ENCODE measurements at places on chromosomes 13 and 19.

DNA sequence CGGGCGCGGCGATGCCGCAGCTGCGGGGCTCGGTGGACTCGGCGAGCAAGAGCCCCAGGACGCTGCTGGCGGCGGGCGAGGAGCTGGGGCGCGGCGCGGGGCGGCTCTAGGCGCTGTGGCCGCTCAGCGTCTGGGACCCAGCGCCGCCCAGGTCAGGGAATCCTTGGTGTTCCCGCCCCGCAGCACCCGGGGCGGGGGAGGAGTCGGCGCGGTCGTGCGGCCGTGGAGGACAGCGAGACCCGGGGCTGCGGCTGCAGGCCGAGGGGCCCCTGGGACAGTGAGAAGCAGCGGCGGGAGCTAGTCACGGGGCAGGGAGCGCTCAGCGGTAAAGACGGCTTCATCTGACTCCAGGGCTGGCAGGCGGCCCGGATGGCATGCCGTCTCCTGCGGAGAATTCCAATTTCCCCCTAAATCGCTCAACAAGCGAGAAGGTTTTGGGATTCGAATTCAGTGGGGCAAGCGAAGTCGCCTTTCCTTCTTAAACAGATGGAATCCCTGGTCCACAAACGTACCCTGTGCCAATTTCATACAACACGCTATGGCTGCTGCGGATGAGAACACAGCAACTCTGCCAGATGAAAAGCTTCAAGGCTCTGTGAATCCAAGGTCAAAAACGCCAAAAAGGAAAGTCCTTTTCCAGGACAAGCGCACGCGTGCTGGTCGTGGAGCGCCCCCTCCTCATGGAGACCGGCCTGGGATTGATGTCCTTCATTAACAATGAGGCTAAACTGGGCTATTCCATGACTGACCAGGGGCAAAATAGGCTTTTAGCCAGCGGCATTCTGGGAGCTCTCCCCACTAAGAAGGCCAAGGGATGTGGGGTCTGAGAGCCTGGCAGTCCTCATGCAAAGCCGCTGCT, 4.2 kb upstream of the ZSCAN4 start:
- no peak for DNase-seq

DNA sequence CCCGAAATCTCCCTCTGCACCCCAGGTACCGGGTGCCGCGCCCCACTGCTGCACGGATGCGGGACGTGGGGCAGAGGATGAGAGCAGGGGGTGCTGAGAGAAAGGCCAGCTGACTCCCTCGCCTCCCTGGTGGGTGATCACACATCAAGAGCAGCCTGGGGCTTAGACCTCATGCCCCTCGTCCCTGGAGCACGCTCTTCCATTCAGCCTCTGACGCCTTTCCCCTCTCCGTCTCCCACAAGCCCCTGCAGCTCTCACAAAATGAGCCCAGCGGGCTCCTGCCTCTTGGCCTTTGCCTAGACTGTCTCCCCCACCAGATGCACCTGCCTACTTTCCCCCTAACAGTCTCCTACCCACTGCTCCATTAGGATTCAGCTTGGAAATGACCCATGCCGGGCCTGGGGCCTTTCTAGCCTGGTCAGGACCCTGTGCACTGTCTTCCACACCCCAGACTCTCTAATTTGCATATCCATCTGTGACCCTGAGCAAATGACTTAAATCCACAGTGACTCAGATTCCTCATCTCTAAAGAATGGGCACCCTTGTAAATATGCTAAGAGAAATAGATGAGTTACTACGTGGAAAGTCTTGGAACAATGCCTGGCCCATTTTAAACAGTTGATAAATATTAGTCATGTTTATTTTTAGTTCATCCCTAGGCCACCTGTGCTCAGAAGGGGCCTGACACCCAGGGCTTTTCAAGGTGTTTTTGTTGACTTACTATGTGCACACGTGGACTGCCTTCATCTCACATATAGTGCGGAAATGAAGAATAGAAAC, 582 bp upstream of the PTPRH start:
- no peak for DNase-seq

DNA sequence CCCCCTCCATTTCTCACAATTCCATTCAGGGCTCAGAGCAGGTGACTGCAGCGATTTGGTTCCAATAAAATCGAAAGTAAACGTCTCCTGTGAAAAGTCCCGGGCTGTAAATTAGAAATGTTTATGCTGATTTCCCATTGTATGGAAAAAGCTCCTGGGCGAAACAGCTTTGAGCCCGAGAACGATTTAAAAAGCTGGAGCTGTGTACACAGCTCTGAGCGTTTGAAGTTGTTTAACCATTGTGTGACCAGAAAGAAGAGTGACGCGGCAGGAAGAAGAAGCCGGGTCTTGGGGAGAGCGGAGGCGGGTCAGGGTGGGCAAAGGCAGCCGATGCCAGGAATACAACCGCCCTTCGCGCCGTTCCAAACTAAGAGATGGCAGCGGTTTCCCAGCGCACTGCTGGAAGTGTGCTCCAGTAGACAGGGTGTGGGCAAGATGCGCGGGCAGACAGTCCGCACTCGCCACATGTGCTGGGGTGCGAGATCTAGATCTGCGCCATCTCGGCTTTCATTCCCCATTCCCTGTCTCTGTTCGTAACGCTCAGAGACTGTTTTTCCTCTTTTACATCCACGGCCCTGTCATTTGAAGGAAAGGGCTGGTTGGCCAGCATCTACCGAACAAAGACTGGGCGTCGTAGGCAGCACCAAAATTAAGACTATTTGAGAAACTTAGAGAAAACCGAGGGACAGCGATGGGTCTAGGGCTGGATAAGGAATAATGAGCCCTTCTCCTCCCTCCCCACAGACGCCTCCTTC, 960 bp upstream of the GSX1 start:
- no peak for DNase-seq

GRCh38 chr13:21075379-21076249, 14.2 kb upstream of the LATS2 start:
- no peak for DNase-seq

DNA sequence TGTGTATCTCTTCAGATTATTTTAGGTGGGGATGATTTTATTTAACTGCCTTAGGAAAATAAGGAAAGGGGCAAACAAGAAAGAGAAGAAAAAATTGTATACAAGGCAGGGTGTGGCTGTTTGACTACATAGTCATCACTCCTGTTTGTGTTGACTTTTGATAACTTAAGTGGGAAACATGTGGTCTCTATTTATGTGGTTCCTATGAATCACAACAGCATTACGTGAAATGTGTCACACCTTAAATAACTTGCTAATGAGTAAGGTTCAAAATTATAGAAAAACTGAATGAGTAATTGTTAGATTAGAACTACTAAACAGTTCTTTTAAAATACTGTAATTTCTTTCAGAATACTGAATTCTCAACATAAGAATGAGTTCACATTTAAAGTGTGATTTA, 69.3 kb downstream of the LMO7 start:
- no peak for DNase-seq

GRCh38 chr19:34273121-34273520, 18.8 kb downstream of the GARRE1 start:
- no peak for DNase-seq

DNA sequence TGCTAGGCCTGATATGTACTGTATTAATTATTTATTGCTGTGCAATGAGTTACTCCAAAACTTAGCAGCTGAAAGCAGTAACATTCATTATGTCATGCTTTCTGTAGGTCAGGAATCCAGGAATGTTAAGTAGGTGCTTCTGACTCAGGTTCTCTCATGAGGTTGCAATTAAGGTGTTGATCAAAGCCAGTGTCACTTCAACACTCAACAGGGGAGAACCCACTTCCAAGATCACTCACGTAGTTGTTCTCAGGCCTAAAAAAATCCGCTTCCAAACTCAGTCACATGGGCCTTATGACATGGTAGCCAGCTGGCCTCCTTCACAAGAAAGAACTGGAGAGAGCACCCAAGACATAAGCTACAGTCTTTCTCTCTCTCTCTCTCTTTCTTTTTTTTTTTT, 211.1 kb upstream of the NBEA start:
- DNase-seq = no peak

DNA sequence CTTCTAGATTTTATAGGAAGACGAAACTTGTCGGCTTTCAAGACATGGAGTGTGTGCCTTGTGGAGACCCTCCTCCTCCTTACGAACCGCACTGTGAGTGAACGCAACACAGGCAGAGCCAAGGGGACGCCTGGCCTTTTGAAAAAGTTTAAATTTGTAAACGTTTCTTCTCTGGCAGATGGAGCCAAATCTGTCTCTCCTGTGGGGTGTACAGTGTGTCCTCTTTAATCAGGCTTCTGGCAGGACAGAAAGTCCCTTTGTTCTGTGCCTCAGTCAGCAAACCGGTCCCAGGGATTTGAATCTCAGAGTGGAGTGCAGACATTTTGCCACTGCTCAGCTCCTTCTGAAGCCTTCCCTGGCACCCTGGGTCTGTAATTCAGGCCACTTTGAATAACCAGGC, 56.5 kb downstream of the TNFRSF19 start:
- DNase-seq = no peak

DNA sequence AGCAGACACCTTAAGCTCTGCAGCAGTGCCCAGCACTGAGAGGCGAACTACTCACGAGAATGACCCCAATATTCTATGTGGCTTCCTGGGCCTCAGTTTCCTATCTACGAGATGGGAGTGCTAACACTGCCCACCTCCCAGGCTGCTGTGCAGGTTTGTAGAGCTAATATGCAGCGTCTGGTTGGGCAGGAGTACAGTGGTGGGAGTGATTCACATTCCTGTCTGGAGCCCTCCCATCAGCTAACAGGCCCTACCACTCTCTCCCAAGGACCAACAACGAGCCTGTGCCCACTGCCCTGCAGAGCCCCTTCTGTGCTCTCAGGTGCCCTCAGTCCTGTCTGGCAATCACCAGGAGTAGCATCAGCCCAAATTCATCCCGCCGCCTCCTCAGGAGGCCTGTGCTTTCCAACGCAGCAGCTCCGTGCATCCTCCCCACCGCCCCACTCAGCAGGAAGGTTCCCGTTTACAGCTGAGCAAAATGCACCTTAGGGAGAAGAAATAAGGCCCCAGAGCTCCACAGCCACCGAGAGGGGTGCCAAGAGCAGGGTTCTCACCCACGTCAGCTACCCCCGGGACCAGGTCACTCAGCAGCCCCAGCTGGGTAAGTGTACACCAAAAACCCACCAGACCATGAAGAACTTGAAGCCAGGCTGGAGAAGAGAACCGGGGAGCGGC, 6.6 kb downstream of the AKT2 start:
- no peak for DNase-seq

- no peak for DNase-seq
Measured at GRCh38 chr19:56993851-56994250, 125.9 kb upstream of the USP29 start.

DNA sequence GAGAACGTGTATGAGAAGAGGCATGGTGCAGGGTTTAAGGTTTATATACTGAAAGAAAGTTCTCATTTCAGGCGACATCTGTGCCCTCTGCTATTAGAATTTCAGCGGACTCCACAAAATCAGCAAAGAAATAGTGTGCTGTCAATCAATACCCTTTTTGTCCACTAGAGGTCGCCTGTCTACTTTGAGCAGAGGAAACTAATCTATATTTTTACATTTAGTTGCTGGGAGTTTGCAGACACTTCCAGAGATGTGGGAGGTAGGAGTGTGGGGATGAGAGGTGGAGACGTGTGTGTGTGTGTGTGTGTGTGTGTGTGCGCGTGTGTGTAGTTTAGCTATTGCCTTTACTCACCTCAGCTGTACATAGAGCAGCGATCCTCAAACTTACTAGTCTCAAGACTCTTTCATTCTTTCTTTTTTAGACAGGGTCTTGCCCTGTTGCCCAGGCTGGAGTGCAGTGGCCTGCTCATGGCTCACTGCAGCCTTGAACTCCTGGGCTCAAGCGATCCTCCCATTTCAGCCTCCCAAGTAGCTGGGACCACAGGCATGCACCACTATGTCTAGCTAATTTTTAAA, 9.7 kb downstream of the INAFM1 start:
- no peak for DNase-seq

- no peak for DNase-seq
Measured at GRCh38 chr13:35016362-35017112, 74.5 kb downstream of the NBEA start.

DNA sequence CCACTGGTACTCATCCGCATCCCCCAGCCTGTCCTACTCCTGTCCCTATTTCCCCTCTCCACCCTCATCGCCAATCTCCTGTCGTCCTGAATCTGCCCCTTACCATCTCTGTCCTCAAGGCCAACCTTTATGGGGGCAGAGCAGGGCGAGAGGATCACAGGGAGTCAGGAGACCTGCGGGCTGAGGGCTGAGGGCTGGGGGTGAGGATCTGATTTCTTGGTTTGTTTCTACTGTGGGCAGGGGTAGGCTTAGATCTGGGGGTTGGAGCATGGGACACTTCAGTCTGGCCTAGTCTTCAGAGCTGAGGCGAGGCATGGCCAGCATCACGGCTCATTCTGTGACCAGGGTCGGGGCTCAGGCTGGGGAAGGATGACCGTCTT, 16.5 kb upstream of the ERCC1 start:
- no peak for DNase-seq

GRCh38 chr19:1362387-1363257, 21.1 kb upstream of the NDUFS7 start:
- no peak for DNase-seq

DNA sequence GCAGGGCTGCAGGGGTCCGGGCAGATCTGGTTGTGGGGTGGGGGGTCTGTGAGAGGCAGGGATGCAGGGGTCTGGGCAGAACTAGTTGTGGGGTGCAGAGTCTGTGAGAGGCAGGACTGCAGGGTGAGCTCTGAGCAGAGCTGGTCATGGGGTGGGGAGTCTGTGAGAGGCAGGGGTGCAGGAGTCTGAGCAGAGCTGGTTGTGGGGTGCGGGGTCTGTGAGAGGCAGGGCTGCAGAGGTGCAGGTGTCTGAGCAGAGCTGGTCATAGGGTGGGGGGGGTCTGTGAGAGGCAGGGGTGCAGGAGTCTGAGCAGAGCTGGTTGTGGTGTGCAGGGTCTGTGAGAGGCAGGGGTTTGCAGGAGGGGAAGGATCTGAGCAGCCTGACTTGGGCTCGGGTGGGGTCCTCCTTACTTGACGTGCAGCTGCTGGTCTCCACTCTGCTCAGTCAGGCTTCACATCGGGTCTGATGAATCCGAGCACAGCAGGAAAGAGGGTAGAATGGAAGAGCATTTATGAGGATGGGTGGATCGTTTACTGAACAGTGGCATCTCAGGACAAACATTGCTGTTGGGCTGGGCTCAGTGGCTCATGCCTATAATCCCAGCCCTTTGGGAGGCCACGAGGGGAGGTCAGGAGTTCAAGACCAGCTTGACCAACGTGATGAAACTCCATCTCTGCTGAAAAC, 31.2 kb downstream of the IGFL2 start:
- DNase-seq = no peak

DNA sequence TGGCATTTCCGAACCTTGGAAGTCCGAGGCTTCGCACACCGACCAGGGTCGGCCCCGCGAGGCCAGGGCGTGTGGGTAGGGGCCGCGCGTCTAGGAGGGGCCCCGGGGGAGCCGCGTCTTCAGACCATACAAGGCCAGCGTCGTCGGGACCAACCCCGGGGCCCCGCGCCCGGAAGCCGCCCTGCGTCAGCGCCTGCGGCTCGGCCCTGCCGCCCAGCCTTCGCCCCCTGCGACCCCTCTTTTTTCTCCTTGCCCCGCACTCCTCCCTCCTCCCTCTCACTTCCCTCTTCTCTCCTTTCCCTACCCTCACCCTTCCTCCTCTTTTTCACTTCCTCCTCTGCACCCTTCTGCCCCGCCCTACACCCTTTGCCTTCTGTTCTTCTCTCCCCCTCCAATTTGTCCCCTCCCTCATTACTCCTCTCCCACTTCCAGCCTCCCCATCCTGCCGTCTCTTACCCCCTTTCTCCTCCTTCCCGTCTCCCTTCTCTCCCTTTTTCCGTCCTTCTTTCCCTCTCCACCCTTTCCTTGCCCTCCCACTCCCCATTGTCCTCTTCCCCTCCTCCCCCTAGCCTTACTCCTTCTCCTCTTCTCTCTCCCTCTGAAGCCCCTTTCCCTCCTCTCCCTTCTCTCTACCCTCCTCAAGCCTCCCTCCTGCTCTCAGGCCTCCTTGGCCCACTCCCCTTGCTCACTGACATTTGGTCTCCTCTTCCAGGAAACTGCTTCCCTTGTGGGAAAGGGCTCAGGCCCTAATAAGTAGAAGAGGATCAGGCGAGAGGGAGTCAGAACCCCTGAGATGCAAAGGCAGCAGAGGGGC, 2.2 kb upstream of the PLEKHG2 start:
- DNase-seq = no peak

Measured in iPS DF 19.7 (cell line).